GM12878 (cell line): ENCODE measurements at places on chromosomes 5 and 9.

- no peak overlapping the region for H3K27ac ChIP-seq
- no peak for DNase-seq
- H3K36me3 ChIP-seq, result no peaks in the 10 kb centered on the region
- H3K27me3 ChIP-seq, result no peaks in the 10 kb centered on the region
- no peak overlapping the region for H3K4me3 ChIP-seq
Observed at GRCh38 chr5:22521521-22521920, 331.6 kb downstream of the CDH12 start.

DNA sequence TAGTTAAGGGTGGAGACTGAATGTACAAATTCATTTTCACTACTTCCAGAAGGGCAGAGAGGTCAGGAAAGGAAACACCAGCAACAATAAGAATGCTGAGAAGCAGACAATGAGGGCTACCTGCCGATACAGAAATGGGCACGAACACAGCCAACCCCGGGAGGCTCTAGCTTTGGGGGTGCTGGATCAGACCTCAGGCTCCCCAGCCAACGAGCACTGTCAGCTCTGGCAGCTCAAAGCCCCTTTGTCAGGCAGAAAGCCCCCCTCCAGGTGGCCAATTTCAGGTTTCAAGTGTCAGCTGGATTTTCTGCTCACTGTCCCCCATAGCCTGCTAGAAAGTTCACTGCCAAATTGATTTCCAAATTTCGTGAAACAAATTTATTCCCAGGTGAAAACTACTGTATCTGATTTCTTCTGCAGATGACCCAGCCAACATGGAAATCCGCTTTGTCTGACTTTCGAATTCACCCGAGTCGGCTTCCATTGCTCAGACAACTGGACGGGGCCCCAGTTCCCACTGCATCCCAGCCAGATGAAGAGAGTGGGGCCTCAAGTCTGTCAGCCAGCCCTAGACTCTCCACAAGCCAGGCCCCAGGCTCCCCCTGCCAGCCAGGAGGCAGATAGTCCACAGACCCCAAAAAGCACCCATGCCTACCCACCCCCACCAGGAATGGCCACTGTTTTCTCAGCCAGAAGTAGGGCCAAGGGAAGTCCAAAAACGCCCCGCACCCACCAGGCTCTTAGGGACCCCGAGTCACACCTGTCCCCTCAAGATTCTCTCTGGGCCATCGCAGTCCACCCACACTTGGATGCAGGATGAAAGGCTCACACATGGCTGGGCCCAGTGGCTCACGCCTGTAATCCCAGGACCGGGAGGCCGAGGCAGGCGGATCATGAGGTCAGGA lies 96.5 kb upstream of the PHYKPL start:
- no peaks in the 10 kb centered on the region for H3K27me3 ChIP-seq
- H3K4me1 ChIP-seq, result peaks cover 7% of the 10 kb centered on the region
- no peak overlapping the region for H3K27ac ChIP-seq

DNA sequence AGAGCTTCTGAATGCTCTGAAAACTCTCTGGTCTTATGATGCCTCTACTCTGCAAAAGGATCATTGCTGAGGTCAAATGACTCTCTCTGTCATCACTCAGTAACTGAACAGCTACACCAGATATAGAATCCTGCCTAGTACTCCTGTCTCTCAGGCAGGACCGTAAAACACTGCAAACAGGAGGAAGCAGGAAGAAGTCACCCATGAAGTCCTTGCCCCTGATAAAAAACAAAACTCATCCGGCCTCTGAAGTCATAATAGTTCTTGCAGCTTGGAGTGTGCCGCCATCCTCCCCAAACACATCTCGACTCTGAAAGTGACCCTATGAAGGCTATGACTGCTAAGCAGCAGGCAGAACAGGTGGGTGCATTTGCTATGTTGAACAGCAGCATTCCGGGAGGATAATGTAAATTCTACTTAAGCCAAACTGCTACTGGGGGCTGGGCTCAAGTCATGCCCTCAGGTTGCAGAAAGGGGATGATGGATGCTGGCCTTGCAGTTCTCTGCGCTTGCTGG lies 81.9 kb upstream of the FAM169A start:
- H3K27me3 ChIP-seq, result peaks cover 5% of the 10 kb centered on the region; the same call in 1 of the 2 replicates
- no peak overlapping the region for H3K27ac ChIP-seq
- no peak for DNase-seq
- no peaks in the 10 kb centered on the region for H3K36me3 ChIP-seq
- no peaks in the 10 kb centered on the region for H3K4me1 ChIP-seq

DNA sequence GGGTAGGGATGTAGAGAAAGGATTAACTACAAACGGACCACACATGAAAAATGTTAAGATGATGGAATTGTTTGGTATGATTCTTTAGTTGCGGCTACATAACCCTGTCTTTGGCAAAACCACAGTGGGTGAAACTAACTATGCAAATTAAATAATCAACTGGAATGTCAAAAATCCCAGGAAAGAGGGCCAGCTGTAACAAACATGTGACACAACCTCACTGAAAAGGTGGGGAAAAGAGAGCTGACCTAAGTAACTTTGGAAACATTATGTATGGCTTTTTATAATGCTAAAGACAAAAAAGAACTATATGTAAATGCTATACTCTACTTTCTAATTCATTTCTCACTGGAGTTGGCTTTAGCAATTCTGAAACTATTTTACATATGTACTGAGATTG lies 252.0 kb downstream of the MRPS30 start:
- H3K36me3 ChIP-seq, result no peaks in the 10 kb centered on the region
- no peak for DNase-seq
- H3K4me3 ChIP-seq, result no peak overlapping the region
- H3K27me3 ChIP-seq, result no peaks in the 10 kb centered on the region

DNA sequence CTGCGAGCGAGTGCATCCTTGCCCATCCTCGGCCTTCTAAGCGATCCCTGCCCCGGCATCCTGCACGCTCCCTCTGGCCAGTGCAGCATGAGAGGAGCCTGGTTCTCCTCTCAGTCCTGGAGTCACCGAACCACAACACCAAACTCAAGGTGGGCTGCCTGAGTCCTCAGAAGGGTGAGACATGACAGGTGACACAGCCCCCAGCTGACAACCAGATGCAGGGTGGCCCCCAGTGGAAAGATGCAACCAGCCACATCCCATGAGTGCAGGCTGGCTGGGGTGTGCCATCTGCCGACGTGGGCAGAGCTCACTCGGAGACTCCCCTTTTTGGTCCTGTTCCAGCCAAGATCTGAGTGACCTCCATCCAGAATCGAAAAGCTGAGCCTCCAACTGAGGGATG lies 58.4 kb downstream of the COL23A1 start:
- no peak overlapping the region for H3K27ac ChIP-seq
- no peaks in the 10 kb centered on the region for H3K4me1 ChIP-seq
- H3K36me3 ChIP-seq, result no peaks in the 10 kb centered on the region
